ENCODE measurements at places on chromosomes 6 and 20.

DNA sequence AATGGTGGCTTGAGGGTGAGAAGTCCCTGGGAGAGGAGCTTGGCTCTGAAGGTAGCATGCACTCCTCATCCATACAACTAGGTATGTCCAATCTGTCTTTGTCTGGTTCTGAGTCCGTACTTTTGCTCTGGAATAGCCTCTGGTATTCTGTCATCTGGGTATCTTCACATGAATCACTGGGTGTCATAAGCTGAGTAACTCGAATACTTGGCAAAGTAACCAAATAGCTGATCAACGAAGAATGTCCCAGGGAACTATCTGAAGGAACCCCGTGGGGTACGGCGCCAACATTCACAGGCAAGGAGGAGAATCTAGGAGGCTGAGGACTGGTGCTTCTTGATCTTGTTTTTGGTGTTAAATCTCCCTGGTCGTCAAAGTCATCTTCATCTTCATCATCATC is 184.8 kb downstream of the HIVEP2 start:
- DNase-seq: no peak

DNA sequence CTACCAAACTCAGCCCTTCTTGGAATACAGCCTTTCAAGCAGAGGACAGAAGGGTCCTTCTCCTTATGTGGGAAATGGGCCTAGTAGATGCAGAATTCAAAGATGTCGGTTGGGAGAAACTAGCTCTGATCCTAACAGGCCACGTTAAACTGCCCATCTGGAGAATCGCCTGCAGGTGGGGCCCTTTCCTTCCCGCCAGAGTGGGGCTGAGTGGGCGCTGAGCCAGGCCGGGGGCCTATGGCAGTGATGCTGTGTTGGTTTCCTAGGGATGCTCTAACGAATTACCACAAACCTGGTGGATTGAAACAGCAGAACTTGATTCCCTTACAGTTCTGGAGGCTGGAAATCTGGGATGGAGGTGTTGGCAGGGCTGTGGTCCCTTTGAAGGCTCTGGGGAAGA is 9.1 kb downstream of the MAPK13 start:
- DNase-seq: no peak

DNA sequence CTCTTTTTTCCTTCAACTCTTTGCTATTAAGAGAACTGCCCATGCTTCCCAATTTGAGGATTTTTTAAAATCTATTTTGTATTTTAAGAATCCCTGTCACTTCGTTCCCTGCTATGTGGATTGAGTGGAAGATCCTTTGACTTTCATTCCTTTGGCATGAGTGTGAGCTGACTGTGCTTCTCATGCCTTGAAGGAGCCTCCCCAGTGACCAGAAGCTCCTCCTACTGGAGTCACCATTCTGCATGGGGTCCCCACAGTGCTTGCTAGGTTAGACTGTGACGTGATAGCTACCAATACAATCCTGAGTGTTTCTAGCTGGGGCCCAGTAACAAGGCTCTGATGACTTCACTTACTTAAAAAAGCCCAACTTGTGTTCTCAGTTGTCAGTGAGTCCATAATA is 104.4 kb upstream of the LAMP5 start:
- no peak for DNase-seq

DNA sequence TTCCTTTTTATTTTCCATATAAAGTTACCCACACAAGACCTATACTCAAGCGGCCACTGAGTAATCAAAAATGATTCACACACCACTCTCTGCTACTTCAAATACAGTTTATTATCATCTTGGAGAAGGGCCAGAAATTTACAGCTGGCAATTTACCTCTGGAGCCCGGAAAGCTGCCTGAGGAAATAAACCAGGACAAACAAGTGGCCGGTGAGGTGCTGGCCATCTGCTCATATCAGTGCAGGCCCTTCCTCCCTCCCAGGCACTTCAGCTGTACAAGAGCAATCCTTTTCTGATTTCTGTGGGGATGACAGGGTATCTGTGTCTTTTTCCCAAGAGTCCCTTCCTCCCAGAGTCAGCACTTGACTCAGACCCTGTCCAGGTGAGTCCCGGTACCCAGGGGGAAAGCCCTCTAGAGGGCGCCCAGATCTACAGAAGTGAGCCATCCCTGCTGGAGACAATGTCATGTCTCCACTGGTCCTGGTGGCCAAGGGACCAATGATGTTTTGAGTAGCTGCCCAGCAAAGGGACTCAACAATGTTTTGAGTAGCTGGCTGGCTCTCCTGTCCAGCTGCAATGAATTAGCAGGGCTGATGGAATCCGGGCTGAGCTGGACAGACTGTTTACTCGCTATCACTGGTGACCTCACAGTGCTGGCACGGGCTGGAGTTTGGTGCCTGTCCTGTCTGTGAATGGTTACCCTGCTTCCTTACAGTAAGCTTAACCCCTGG is 23.6 kb downstream of the LRP11 start:
- no peak for DNase-seq

GRCh38 chr6:144123836-144124235 is 26.5 kb upstream of the STX11 start:
- no peak for DNase-seq

- DNase-seq: no peak
Observed at GRCh38 chr6:149054559-149055194, 262.8 kb upstream of the TAB2 start.

DNA sequence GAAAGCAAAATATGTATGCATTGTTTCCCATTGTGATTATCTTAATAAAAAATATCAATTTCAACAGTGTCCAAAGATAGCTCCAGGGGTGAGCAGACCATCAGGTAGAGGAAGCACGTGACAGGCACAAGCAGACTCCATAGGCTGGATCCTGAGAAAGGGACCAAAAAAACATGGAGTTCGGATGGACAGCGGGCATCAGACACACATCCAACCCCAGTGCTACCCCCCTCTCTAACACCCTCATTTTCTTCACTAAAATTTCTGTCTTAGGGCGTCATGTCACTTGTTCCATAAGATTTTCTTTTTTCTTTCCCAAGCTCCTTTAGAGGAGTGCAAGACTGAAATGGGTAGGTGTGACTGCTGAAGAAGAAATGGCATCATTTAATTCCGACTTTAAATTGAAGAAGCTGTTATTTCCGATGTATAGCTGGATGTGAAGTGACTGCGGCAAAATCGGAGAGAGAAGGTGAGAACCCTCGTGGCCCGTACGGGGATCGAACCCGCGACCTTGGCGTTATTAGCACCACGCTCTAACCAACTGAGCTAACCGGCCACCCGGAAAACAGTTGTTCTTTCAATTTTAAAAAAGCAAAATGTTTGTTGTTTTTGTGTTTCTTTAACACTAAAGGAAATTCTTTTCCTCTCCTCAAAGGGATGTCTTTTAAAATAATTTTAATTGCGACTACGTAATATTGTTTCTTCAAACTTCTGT is 10.3 kb upstream of the PRSS16 start:
- no peak for DNase-seq

DNA sequence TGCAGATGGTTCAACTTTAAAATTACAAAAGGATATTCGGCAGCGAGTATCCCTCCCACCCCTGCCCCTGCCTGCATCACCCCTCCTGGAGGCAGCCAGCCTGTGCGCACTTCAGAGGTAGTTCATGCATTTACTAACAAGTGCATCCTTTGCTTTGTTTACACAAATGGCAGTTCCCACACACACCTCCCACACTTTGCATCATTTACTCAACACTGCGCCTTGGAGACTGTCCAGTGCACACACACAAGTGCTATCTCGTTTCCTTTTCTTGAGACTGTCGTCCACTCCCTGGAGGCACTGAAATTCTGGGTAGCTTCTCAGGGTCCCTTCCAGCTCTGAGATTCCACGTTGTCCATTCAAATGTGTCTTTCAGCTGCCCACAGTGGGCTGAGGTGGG is 53.1 kb upstream of the VSX1 start:
- no peak for DNase-seq

Data from cortex of kidney (tissue), 1 donor.